Posterior cingulate gyrus (tissue), 11 donors: ENCODE measurements at places on chromosomes 16 and 17.

GRCh38 chr17:73058022-73058421 lies 34.5 kb downstream of the SLC39A11 start:
- no peak for DNase-seq

DNA sequence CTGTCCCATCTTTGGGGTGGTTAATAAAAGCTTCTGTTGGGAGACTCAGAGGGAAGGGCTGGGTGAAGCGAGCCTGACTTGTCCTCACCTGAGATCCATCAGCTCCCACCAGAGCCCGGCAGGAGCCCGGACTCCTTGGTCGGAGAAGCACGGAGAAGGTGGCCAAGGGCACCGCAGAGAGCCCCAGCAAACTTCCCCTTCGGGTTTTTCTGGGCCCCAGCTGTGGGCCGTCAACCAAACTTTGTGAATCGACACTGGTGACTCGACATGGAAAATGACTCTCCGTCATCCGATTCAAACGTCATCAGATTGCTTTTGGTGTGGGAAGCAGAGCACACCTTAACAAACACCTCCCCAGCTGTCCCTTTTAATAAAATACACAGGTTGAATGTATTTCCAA lies 21.4 kb downstream of the ENPP7 start:
- DNase-seq, result no peak

DNA sequence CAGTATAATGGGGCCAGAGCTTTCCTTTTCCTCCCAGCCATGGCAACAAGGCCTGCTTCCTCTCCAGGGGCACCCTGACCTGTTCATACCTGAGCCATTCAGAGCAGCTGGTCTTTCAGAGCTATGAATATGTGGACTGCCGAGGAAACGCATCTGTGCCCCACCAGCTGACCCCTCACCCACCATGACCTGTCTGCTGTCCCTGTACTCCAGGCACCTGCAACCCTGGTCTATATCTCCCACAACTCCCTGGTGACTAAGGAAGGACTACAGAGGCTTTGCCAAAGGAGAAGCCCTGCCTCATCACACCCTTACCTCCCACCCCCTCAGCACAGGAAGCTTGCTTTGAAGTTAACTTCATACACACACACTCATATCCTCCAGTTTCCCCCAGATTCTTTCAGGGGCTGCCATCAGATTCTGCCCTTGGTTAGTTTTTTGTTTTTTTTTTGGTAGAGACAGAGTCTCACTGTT lies 6.0 kb downstream of the TMEM106A start:
- no peak for DNase-seq

- DNase-seq, result no peak
Observed at GRCh38 chr17:58565389-58566311, 51.2 kb upstream of the MTMR4 start.

DNA sequence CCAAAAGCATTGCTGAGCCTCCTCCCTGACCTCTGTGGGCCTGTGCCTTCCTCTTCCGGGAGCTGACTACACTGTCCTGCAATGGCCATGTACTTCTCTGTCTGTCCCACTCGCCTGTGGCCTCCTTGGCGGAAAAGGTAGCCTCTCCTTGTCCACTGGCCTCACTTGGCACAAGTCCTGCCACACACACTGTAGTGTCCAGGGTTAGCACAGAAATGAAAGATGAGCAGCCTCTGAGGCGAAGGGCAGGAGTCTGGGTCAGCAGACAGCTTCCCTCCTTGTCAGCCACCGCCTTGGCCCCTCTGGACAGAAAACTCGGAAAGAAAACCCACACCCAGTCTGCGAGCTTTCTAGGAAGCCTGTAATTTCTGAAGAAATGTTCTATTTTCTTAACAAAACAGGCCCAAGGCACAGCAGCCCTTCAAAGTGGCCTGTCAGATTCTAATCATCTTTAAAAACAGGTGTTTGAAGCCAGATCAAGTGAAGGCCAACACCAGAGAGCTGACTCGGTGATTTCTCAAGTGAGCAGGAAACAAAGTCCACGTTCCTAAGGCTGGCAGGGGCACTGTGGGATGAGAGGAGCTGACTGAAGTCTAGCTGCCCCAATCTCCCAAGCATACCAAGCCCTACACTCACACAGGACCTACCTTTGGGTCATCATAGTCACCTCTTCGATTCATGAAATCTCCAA lies 67.2 kb downstream of the GTF3C1 start:
- peak; percentile 25 for DNase-seq

DNA sequence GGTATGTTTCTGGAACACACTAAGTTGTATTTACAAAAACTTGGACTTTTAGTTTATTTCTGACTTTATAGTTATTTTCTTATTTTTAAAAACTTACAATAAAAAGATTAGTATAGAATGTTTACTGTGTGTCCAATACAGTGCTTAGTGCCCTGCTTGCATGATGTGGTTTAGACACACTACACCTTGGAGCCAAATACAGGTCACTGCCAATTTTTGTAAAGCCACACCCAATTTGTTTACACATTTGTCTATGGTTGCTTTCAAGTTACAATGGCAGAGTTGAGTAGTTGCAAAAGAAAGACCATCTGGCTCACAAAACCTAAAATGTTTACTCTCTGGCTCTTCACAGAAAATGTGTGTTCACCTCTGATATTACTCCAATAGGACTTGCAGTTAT lies 807.1 kb downstream of the KCNJ2 start:
- no peak for DNase-seq
